ENCODE measurements at places on chromosomes 3 and 15.

GRCh38 chr3:149596134-149596770 lies 61.6 kb downstream of the WWTR1 start:
- peak; percentile 48 for DNase-seq

DNA sequence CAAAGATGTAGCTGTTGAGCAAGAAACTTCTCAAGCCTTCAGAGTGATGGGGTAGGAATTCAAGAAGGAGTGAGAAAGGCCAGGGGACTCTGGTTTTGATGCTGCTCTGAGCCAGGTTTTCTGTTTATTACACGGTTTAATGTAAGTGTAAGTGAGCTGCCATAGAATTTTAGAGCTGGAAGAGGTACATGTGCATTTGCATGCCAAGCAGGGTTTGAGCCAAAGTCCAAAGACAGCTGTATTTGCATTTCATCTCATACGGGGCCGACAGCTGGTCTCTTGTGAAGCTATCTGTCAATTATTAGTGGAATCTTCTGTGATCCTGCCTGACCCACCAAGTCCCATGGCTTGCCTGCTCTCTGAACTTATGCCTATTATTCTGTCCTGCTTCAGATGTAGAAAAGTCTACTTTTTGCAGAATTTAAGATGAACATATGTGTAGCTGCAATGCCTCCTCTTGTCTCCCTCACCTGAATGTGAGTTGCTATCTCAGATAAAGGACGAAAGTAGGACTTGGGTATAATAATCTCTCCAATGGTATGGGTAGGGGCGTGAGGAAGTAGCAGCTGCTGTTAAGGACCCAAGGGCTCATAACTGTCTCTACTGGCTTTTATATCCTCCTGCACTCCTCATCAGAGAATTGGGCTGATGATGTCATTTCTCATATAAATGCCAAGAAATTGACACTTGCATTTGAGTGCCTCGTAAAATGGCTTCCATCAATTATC lies 160.0 kb downstream of the SQOR start:
- no peak for DNase-seq

- no peak for DNase-seq
These were observed 28.8 kb upstream of the TRA2B start for GRCh38 chr3:185966655-185967054.

- DNase-seq, result no peak
These were observed 7.7 kb upstream of the STARD5 start for GRCh38 chr15:81331600-81331999.

DNA sequence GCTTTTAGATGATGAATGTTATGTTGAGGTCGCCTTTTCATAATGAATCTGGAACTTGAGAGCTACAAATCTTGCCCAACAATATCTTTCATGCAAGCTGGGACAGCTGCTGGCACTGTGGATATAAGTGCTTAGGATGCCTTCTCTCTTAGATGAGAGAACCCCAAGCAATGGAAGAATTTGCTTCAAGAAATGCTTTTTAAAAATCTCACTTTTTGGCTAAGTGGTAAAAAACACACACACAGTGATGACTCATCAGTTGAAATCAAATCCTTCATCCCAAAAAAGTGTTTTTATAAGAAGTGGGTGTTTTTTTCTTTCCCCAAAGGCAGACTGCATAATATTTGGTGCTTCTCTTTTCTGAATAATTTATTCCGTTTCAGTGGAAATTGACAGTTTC lies 38.4 kb upstream of the GALNT15 start:
- DNase-seq, result peak; percentile 42

DNA sequence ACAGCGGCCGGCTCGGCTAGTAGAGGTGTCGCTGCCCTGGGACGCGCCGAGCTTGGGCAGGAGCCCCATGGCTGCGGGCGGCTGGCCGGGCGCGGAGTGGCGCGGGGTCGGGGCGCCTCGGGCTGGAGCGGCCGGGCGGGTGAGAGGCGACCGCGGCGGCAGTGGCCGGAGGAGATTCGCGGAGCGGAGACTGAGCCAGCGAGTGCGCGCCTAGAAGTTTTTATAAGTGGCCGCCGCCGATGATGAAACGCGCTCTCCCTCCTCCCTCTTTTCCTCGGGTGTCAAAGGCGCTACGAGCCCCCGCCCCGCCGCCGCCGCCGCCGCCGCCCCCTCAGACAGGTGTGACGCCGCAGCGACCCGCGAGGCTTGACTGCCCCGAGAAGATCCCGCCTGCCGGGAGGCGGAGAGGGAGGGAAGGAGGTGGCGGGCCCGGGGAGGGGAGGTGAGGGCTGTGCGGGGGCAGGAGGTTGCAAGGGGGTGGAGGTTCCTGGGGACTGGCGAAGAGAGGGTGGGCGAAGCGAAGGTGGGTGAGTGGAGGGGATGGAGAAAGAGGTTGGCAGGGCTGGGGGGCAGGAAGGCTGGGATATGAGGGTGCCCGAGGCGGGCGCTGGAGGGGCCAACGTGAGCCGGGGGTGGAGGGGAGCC lies at the start of gene SLCO2A1:
Gene SLCO2A1, minus strand, starts transcription at position 192 of the 645 bp plus-strand sequence. Its CDS starts 123 bp downstream, at position 69.
- DNase-seq, result no peak

- no peak for DNase-seq
These were observed 81.2 kb downstream of the FBXL22 start for GRCh38 chr15:63678393-63678792.

DNA sequence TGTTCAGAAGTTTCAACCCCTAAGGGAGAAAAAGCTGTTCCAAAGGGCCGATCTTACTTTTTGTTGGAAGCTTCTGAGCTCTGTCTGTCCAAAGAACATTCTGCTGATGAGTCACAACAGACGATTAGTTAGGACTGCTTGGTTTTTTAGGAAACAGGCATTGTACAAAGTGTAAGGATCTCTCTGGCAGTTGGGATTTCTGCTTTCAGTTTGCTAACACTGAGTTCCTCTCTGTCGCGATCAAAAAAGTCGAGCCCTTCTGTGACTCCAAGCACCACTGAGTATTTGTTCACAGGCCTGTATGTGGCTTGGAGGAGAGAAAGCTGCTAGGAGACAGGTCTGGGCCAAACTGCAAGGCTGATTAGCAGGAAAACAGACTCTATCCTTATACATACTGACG lies 91.8 kb upstream of the PFN2 start:
- DNase-seq, result no peak

- no peak for DNase-seq
These were observed 182.9 kb upstream of the FEZF2 start for GRCh38 chr3:62556121-62556815.

DNA sequence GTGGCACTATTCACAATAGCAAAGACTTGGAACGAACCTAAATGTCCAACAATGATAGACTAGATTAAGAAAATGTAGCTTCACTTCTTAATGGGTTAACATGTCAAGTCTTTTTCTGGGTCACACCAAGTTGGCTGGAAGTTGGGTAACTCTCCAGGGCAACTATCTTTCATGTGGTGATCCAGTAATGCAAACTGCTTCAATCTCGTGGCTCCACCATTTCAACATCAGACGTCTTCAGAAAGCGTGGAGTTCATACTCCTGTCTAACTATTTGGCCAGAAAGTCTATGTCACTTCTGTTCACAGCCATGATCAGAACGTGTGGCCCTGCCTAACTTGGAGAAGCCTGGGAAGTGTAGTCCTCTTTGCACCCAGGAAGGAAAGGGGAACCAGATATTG lies 32.2 kb downstream of the DUT start:
- no peak for DNase-seq

DNA sequence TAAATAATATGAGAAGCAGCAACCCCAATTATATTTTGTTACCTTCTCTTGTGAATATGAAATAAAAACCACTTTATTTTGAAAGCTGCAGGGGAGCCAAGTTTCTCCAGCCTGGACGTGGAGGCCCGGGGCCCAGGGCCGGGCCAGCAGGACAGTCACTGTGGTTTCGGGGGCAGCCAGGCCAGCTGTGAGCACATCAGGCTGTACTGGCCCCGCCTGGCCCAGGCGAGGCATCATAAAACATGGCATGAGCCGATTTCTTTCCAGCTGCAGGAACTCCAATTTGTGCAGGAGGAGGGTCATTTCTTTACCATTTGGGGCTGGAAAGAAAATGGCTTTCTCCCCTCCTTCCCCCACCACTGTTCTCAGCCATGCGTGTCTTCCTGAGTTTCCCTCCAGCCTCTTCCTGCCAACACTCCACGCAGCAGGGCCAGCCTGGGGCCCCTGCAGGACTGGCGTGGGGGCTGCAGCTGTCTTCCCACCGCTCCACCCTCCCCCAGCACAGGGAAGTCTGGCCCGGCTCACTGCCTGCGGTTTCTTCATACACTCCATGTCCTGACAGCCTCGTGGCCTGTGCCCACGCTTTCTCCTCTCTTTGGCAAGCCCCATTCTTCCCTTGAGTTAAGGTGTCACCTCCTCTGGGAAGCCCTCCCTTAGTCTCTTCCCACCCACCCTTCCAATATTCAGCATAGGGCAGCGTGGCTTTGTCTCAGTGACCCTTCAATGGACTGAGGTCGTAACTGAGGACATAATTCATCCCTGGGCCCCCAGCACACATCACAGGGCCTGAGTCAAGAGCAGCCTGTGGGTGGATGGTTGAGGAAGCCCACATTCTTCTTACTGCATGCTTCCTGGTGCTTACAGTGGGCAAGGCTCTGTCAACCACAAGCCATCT lies 135.8 kb downstream of the CHSY1 start:
- DNase-seq, result no peak

- no peak for DNase-seq
These were observed 92.8 kb downstream of the GOLIM4 start for GRCh38 chr3:168002786-168003368.

GRCh38 chr15:73338058-73338457 lies 30.7 kb downstream of the HCN4 start:
- DNase-seq, result no peak

DNA sequence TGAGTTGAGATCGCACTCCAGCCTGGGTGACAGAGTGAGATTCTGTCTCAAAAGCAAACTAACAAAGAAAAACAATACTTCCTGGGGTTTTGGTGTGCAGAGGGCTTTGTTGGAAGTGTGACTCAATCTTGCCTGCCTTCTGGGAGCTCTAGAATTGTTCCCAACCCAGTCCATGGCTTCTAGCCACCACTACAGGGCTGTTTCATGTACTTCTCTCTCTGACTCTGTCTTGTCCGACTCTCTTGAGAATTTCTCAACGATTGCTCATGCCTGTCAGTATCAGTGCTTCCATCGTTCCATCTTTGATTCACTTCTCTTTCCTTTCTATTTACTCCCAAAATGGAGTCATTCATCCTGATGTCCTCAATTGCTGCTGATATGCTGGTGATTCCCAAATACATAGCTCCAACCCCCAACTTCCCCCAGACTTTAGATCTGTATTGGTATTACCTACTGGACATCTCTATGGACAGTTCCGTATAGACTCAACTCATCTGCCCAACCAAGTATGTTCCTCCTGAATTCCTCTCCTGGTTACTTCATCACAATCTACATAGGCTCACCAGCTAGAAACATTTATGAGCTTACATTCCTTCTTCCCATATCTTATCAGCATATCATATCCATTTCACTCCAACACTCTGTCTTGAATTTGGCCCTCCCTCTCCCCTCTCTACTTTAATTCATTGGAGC lies 1.8 kb upstream of the AP2M1 start:
- no peak for DNase-seq

DNA sequence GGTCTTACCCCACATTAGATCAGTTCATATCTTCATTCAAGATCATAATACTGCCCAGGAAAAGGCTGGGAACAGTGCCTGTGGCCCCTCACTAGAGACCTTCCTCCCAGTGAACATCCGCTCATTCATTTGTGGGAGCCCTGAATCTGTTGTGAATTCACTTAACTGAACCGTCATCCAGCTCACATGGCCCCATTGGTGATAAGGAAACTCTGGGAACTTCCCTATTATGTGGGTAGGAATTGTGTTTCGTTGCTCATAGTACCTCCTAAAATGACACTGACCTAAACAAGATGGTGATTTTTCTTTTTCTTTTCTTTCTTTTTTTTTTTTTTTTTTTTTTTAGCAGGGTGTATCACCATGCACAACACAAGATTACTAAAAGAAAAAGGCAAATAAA lies 6.8 kb upstream of the MESP2 start:
- no peak for DNase-seq

- no peak for DNase-seq
These were observed 45.5 kb downstream of the HPS3 start for GRCh38 chr3:149174901-149175300.

GRCh38 chr3:54892168-54892567 lies 35.7 kb downstream of the LRTM1 start:
- DNase-seq, result no peak

DNA sequence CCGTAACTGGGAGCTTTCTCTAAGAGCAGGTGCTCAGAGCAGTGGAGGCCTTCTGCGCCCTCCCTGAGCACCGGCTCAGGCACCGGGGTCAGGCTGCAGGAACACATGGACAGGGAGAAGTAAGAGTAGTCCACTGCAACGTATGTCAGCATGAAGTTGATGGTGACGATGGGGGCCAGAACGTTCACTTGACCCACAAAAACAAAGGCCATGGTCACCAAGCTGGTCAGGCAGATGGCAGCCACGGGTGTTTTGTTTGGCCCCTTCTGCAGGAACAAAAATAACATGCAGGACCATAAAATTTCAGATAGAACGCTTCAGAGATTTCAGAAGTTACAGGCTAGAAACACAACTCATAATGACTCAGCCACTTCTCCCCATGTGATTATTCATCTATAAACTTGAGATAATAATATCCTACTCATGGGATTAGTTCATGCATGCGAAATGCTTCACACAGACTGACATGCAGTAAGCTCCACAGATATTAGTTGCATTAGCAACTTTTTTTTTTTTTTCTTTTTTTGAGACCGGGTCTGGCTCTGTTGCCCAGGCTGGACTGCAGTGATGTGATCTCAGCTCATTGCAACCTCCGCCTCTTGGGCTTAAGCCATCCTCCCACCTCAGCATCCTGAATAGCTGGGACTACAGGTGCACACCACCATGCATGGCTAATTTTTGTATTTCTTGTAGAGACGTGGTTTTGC lies 52.2 kb upstream of the HEG1 start:
- no peak for DNase-seq

DNA sequence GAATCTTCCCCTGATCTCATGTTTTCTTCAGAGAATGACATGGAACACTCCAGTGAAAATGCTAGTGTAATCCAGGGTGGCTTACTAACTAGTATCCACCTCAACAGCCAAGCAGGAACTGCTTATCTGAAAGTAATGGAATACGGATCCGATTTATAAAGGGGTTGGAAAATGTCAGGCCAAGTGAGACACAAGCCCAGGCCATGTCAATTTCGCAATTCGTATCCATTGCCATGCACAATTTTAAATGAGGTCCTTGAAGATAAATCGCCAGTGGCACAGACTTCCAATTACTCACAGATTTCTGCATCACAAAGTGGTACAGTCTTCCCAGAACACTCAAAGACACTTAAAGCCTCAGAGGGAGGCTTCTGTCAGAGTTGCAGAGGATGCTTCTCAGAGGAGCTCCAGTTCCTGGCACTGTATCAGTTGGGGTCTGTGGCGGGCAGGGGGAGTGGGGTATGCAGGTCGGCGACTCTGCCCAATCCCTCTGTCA lies 16.5 kb upstream of the FAM240A start:
- DNase-seq, result no peak

- DNase-seq, result no peak
These were observed 388.4 kb downstream of the RSL24D1 start for GRCh38 chr15:54808321-54808720.

DNA sequence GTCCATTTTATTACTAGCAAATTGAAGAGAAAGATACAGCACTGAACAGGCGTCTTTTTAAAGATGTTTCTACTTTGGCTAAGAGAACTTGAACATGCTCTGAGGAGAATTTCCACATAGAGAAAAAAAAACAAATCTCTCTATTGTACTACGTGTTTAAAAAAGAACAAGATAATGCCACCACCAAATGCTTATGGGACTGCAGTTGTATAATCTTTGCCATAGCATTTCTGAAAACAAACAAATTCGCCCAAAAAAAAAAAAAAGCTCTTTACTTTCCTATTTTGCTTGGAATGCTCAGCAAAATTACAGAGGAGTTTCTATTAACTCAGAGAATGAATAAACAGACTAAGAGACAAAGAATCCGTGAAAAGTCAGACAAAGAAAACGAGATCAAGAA lies 114.2 kb downstream of the CNTN3 start:
- no peak for DNase-seq

Data from HS-27A (cell line).